ENCODE measurements at places on chromosomes 3 and 15. TPM values are rescaled to one million over a fixed set of nuclear protein-coding genes. Genes with fewer than 3 reads are reported as not detected.

Gene NR1I2
- total RNA-seq, result not detected

DNA sequence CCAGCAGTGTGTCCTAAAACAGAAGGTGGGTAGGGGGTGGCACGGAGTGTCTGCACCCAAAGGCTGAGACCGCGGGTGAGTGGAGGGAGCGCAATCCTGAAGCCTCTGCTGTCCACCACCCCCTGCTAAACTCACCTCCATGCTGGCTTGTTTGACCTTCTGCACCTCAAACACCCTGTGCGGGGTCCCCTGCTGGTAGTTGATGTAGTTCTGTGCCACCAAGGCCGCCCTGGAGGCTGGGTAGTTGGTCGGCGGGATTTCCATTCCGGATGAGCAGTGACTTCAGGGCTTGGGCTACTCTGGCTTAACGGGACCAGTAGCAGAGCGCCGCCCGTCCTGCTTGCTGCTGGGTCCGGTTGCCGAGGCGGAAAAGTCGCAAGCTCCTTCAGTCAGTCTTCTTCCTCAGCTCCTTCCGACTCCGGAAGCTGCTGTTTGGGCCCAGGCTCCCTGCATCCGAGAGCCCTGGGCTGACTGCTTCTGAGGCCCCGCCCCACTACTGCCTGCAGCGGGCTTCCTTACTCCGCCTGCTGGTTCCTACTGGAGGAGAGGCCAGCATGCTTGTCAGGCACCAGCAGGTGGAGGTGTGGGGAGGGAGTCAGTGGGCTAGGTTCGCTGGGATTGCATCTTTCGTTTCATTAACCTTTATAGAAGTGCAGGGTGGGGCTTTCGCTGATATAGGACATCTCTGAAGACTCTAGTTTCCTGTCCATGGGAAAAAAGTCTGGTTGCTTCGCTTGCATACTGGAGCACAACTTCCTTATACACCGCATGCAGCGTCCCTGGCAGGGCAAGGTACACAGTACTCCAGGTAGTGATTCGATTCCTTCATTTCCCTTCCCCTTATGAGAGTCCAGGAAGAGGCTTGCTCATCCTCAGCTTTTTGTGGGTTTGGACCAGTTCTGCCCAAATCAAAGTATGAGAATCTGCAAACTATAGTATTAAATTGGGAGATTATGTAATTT is at the start of gene LXN:
TSS of gene LXN (minus strand) at position 434 of the 962 bp plus-strand sequence. CDS start at position 264, 170 bp downstream.
- DNase-seq, result peak; percentile 75

DNA sequence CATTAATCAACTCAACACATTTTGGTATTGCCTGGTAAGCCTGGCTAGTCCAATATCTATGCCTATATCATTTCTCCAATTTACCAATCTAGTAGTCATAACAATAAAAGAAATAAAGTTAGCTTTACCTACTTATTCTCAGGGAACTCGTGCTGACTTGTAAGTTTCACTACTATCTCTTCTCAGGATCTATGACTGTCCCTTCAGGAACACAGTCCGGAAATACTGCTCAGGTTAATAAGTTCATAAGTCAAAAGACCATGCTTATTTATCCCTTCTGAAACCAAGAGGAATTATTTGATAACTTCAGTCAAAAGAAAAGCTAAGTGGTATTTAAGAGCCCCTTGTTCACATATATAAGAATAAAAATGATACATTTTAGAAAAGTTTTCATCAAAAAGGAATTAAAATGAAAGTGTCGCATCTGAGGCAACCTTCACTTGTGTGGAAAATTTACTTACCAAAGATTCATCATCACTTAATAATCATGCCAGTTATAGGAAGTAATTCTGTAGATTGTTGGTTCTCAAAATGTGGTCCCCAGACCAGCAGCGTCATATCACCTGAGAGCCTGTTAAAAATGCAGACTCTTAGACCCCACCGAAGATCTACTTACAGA is 15.5 kb upstream of the THRB start:
- DNase-seq, result no peak

DNA sequence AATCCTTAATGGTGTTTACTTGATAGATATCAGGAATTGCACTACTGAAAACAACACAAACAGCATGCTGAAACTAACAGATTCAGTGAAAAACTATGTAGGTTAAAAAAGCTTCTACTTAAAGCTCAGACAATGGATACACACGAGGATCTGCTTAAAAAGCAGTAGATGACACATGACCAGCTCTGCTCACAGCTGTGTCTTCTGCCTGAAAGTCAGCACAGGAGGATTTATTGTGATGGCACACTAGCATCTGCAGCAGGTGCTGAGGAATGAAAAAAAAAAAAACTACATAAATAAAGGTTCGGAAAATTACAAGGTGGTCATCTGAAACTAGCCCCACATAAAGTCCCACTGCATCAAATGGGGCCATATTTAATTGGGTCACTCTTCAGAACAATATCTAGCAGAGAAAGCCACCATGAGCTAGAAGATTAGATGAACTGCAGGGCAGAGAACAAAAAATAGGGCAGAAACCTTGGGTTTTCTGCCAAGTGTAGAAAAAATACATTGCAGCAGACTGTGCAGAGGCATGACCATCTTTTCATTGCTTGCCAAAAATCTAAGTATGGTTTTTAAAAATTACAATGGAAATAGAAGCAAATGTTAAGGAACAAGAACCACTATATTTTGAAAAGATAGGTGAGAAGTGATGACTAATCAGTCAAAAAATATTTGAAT is 13.2 kb upstream of the GOLM2 start:
- no peak for DNase-seq

All from activated T-helper 1 cell treated with anti-CD3 and anti-CD28 coated beads, Interleukin-12 subunit alpha, Interleukin-12 subunit beta, Interleukin-2, Interleukin-4 antibody, amounts not matched to agents 30 ng/mL and 10 ng/mL and 1 ng/mL, durations not matched to agents 14 hours and 24 hours and 36 hours (primary cell).